ENCODE measurements at places on chromosomes 1 and 21.

GRCh38 chr1:21926814-21927532 is 10.1 kb downstream of the HSPG2 start:
- DNase-seq: no peak

GRCh38 chr1:201487742-201488141 is 18.8 kb upstream of the PHLDA3 start:
- DNase-seq: no peak

DNA sequence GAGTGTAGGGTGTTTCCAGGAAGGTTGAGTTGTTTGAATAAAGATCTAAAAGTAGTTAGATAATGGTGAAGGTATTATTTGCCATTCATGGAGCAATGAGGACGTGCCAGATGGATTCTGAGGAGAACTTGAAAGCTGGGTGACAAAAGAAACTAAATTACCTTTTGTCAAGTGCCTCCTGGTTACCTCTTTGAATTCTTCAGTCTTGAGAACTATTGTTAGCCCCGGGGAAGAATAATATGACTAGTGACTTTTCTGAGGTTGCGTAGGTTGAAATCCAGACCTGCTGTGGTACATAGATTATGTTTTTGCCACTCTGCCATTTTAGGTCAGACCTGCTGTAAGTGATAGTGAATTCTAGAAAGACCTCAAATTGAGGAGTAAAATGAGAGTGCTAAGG is 11.5 kb downstream of the LAMC1 start:
- no peak for DNase-seq

DNA sequence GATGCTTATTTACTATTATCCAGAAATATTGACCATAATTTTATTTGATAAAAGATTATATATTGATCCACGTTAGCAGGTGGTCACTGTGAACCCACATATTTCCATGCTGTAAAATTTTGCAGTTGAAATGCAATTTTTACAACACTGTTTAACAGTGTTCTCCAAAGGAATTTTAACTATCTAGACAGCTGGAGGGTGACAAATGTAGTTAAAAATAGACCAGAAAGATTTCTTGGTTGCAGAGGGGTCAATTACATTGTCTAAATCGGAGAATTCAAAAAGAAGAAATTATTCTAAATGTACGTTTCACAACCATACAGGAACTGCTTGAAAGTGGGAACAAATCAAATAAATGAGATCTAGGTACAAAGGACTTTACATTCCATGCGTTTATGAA is 625.2 kb upstream of the NCAM2 start:
- no peak for DNase-seq

DNA sequence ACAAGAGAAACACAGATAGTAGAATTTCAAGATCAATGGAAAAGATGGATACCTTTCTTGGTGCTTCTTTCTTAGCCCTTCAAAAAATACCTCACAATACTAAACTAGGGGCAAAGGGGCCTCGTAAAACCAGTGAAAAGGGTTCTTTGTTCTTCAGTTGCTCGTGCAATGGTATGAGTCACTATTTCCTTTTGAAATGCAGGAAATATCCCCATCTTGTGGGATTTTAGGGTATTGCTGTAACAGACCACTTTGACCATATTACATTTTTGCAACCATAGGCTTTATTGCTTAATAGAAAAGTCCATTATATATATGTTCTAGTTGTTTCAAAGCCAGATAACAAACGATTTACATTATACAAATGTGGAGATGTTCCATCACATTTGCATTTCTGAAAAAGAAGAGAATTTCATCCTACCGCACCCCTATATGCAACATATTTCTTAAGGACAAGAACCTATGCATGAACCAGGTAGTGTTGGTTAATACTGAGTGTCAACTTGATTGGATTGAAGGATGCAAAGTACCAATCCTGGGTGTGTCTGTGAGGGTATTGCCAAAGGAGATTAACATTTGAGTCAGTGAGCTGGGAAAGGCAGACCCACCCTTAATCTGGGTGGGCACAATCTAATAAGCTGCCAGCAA is 88.6 kb upstream of the PKN2 start:
- peak; percentile 67 for DNase-seq

- DNase-seq: no peak
Measured at GRCh38 chr21:29384683-29385359, 86.1 kb downstream of the BACH1 start.

DNA sequence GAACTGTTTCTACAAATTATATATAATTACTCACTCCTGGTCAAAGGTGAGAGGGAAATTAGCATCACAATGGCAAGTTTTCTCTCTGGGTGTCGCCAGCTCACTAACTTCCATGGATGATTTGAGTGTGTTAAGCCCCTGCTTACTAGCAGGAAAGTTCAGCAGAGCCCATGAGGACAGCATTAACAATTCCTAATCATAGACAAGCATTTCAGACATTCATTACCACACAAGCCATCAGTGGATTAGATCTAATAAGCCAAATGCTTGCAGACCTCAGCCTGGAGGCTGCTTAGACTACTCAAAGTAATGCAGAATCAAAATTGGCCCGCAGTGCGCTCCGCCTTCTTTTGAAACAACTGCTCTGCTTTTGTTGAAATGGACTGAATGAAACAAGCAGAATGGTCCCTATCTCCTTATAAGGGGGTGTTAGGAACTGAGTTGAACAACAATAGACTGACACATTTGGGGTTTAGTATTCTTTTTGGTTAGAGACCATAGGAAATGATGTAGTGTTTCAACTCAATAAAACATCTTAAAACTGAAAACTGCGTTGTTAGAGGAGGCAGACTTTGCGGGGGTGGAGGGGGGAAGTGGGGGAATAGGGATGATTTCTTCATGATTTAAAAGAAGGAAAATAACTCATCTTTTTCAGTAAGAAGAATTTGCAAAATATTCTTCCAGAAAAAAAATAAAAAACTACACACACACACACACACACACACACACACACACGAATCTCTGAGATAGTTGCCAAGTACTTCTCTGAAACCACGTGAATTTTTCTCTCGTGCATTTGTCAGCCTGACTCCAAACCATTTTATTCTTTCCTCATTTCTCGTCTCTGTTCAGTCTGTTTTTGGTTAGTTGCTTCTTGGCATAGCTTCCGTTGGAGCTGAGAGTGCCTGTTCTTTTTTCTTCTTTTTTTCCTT is 54.6 kb downstream of the GORAB start:
- DNase-seq: peak; percentile 75

Data from choroid plexus epithelial cell (primary cell).